ENCODE measurements at places on chromosomes 16 and 17.

DNA sequence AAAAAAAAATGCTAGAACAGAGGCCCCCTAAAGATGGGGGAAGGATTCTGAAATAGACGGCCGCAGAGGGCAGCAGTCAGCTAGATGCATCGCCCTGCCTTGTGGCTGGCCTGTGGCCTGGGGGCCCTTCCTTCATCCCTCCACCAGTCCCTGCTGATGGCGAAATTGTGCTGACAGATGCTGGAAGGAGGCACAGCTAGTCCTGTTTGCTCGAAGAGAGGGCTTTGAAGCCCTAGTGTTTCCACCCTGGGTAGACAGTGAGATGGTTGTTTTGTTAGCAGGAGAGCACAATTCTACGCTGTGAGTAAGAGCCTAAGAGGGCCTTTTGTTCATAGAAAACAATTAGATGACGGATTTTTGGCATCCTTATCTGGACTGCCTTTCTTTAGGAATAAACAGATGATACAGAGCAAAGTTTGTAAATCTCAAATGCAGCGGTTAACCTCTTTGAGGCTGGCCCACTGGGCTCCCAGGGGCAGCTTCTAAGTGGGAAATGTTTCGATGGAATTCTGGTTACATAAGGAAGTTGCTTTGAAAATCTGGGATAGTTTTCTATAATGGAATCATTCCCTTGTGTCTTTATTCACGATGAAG lies 23.0 kb downstream of the VPS35L start:
- no peak for DNase-seq

GRCh38 chr17:77151186-77151585 lies 10.4 kb downstream of the SEC14L1 start:
- no peak for DNase-seq

DNA sequence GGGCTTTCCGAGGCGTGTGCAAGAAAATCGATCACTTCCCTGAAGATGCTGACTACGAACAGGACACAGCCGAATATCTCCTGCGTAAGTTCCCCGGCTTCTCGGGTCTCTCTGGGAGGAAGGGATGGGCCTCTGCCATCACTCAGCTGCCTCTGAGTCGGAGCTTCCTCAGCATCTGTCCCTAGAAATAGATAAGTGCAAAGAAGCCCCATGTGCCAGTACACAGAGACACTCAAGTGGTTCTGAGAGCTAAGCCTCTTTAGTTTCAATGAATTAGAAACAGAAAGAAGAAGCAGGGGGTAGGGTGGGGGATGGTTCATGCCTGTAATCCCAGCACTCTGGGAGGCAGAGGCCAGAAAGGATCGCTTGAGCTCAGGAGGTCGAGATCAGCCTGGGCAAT lies 90.6 kb downstream of the CACNG3 start:
- no peak for DNase-seq

- no peak for DNase-seq
Measured at GRCh38 chr17:34313164-34313563, 6.1 kb upstream of the CCL8 start.

Measured in NCI-H524 (cell line).